ENCODE measurements at places on chromosomes 3 and 15. TPM values are rescaled to one million over a fixed set of nuclear protein-coding genes. Genes with fewer than 3 reads are reported as not detected.
A peak's percentile ranks its signal among the peaks of the same experiment; 100 is the strongest.

GRCh38 chr3:123841476-123842238 lies 42.5 kb downstream of the MYLK start:
- DNase-seq = no peak

DNA sequence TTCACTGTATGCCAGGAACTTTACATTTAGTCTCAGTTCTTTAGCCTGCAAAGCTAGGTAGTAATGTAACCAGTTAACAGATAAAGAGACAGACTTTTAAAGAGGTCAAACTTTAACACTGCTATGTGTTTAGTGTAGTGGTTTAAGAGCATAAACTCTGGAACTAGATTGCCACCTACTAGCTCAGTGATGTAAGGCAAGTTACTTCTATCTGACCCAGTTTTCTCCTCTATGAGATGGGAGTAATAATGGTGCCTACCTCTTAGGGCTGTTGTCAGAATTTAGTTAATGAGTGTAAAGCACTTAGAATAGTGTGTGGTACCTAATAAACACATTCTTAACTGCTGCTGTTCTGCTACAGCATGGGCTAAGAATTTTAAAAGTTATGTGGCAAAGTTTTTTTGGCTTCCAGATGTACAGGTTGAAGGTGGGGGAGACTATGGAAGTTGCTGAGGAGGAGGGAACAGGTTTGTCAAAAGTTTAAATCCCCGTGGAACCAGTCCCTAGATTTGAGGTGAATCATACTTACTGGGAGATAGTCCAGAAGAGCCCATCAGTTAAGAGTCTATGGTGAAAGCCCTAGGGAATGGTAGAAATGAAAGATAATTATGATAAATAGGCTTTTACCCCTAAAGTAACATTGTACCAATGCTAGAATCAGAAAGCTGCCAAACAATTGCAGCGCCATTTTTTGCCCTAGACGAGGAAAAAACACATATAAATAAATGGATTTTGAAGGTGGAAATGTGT lies 13.9 kb downstream of the TSC22D2 start:
- no peak for DNase-seq

GRCh38 chr3:138082085-138082991 lies 33.1 kb downstream of the DZIP1L start:
- DNase-seq = no peak

DNA sequence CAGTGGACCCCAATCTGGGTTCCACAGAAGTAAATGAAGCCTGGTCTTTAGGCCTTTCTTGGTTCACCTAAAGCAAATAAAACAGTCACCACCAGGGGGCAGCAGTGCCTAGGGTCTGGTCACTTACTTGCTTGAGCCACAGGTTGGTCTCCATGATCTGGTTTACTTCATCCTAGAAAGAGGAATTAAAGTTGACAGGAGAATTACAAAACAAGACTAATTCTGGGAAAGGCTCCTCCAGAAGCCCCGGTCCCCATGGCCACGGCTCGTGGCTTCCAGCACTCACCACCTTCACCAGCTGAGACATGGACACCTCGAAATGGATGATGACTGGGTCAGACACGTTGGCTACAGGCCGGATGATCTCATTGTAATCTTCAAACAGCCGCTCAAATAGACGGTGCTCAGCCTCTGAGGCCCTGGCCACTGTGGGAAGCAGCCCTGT lies 2.3 kb downstream of the CHRNA3 start:
- DNase-seq = peak; percentile 83

GRCh38 chr15:63319065-63319464 lies 41.7 kb downstream of the APH1B start:
- DNase-seq = no peak

DNA sequence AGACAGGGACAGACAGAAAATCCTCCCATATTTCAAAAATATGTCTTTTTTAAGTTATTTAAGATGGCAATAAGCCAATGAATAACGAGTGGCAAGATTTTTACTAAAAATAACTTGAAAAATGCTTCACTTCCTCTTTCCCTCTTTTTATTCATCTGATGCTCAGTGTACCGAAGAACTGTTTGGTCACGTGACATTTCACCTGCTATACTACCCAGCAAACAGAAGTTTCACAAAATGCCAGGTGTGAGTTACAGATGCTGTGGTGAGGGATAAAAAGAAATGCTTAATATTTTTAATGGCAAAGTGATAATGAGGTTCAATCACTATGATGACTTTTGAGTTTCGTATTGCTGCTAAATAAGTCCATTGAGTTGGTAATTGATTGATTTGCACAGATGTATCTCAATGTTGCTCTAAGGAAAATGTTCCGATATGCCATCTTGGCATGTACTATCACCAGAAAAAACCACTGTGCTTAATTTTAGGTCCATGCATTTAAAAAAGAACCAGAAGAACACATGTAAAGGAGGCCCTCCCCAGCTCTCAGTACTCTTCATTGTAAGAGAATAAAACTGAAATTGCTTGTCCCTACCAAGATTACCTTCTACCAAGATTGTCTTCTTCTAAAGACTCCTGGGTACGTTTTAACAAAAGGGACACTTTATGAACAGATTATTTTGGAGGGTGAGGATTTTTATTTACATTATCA lies 26.0 kb upstream of the SEC62 start:
- DNase-seq = peak; percentile 99

GRCh38 chr15:33309602-33310276 lies 1.0 kb upstream of the RYR3 start:
- peak; percentile 27 for DNase-seq

DNA sequence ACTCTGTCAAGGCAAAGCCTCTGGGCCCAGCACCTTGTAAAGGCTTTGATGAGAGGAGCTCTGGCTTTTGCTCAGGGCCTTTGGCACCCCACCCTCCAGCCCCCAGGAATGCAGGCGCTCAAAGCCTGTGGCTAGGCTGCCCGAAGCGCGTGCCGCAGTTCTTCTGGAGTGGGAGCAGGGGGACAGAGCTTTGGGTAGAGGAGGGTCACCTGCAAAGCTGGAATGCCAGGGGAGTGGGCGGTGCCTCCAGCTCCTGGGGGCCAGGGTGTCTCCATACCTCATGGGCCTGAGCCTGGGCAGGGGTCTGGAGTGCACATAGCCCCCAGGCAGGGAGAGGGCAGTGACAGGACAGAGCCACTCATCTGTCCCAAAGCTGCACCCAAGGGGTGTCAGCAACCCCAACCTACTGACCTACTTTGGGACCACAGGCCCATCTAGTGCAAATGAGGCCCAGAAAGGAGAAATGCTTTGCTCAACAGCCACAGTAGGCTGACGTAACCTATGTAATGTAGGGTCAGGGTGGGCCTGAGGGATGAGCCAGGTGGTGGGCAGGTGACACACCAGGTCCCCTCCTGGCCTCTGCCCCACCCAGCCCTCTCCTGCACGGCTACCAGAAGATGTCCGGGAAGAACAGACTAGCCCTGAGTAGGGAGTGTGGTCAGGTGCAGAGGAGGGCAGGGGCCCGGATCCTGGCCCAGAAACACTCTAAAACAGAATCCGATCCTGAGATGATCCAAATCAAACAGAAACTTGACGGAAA lies 2.2 kb upstream of the CALML4 start:
- no peak for DNase-seq

GRCh38 chr3:175108613-175109151 lies 249.5 kb downstream of the NAALADL2 start:
- DNase-seq = no peak

DNA sequence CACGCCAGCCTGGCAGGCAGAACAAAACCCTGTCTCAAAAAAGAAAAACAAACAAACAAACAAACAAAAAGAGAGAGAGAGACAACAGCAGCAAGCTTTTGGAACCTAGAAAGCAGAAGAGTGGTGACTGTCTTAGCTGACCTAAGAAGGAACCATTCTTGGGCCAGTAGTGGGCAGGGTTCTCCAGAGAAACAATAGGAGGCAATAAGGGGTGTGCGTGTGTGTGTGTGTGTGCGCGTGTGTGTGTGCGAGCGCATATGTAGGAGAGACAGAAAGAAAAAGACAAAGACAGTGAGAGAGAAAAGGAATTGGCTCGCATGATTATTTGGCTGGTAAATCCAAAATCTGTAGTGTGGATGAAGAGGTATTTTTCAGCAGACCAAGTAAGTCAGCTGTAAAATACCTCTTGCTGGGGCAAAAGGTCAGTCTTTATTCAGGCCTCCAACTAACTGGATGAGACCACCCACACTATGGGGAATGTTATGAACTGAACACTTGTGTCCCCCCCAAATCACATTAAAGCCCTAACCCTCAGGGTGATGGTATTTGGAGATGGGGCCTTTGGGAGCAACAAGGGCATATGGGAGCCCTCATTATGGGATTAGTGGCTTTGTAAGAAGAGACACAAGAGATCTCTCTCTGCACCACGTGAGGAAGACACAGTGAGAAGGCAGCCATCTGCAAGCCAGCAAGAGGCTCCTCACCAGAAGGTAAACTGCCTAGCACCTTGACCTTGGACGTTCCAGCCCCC lies 15.1 kb upstream of the BLM start:
- DNase-seq = no peak

DNA sequence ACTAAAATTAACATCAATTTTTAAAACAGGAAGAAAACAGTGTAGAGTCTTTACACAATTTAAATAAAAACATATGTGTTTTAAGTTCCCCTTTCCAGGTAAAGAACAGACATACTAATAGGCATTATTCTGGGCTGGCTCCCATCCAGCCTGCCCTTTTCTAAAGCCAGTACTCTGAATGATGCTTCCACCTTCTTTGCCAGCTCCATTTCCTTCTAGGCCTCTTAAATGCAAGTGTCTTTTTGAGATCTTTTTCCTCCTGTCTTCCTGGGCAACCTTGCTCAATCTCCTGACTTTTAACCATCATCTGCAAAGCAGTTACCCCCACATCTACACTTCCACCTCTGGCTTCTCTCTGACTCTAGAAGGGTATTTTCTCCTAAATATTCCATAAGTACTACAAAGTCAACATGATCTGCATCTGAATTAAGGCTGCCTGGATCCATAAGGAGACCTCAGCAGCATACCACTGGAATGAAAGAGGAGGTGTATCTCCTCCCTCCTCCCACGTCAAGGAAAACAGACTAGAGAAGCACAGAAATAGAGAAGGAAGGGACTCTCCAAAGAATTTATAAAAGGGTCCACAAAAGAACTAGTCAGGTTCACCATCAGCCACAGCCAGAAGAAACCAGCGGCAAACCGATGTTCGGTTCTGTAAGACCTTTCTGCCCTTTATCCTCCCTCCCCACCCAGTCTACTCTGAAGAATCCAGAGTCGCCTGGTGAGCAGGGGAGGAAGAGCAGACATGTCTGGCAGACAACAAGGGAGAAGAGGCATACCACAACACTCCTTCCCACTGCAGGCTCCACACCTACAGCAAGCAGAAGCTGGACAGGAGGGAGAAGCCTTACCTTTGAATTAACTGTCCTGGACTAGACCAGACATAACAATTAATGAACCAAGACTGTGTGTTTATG lies 47.1 kb downstream of the GOLIM4 start:
- DNase-seq = no peak

- no peak for DNase-seq
Observed at GRCh38 chr15:77386626-77387025, 33.3 kb downstream of the PEAK1 start.

DNA sequence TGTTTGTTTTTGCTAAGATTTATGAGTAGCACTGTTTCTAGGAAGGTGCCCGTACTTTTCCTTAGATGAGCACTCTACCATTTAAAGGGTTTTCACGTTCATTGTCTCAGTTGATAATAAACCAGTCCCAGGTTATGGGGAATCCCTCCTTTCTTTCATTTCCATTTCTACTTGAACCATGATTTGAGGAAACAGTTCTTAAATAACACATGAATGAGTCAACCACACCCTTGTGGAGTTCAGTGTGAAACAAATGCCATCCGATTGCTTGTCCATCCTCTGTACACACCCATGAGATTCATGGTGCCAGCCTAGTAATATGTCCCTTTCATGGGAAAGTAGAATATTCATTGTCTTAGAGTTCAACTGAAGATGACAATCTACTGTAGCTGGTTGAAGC lies 23.1 kb downstream of the CMTM8 start:
- no peak for DNase-seq

- no peak for DNase-seq
Observed at GRCh38 chr3:151297429-151297828, 19.1 kb upstream of the P2RY14 start.

DNA sequence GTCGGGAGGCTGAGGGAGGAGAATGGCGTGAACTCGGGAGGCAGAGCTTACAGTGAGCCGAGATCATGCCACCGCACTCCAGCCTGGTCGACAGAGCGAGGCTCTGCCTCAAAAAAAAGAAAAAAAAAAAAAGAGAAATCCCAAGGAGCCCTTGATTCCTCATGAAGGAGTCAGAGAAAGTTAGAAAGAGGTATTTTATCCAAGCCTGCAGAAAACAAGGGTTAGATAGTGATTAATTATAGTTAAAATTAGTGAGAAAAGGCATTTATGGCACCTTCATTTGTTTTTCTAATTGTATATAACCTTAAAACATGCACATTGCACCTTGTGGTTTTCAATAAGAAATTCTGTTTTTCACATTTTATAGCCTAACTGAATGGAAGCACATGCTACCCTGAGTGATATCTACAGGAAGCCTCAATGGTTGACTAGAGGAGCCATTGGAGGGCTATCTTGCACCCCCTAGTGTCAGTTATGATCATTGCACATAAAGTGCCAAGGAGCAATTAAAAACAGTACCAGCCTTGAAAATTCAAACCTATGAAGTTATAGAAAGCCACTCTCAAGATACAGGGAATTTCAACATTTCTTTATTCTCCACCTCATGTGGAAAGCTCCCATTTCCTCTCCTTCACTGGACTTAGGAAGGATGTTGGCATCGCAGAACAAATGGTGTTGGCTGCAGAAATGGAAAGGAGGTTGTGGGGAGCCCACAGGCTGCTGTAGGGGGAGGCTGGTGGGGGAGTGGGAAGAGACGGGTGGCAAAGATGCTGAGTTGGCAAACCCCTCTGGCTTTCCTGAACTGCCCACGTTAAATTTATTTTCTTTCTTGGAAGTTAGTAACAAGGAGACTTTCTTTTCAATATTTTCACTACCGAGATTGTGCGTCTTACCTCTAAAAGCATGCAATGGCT lies 48.5 kb downstream of the ITGA11 start:
- DNase-seq = peak; percentile 63

DNA sequence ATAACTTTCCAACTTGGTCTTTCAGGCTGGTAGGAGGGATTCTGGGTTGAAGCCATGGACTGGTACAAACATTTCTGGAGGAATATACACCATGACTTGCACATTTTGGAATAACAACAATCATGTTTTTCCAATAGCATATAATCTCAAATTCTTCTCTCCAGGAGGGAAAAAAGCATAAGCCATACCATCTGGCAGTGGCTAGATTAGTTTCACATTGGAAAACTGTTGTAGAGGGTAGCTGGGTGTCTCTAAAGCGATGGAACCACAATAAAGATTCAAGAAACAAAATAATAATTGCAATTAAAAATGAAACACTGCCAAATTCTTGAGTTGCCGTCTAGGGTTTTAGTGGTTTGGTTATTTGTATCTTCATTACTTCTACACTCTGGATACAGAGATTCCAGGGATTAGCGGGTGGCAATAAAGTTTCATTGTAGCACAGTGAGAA lies 278.5 kb upstream of the RASGRP1 start:
- DNase-seq = no peak

Gene GPR87
- total RNA-seq = not detected

Gene CNTN4
- not detected for total RNA-seq

Gene OR5K3
- total RNA-seq = not detected

Gene FILIP1L
- not detected for total RNA-seq

Gene FANCD2
- total RNA-seq = 130 TPM

Gene MCTP2
- 91.6 TPM for total RNA-seq

Gene UBR1
- total RNA-seq = 38.9 TPM

Gene GOLGA8J
- not detected for total RNA-seq

Gene SLC51A
- total RNA-seq = not detected
